ENCODE measurements at places on chromosomes 5 and 9.
A peak's percentile ranks its signal among the peaks of the same experiment; 100 is the strongest.

- no peak for DNase-seq
These were observed 61.5 kb downstream of the NR3C1 start for GRCh38 chr5:143341807-143342570.

DNA sequence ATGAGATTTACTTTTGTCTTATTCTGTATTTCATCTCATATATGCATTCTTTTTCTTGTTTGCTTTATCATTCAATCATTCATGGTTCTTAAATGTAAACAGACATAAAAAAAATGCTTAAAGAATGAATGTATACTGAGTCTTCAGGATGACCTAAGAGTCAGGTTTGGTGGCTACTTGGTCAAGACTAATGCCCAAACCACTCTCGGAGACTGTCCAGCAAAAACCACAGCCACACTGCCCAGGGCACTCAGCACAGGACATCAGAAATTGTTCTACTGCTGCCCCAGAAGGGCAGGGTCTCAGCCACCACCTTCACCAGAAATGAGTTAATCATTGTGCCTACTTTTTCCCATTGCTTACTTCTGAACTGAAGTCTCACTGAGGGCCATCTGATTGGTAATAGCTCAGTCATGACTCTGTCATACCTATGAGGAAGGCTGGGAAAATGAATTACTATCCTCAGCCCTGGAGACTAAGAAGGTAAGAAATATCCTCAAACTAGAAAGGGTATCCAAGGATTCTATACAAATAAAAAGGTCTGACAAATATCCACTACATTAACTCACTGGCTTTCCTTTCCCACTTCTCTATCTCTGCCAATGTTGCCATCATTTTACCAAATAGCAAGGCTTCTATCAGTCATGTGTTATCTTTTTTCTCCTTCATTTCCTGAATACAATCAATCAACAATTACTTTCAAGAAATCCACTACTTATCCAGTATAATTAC lies 236.1 kb downstream of the CETN3 start:
- no peak for DNase-seq

GRCh38 chr5:88702332-88702731 lies 180.7 kb downstream of the MEF2C start:
- DNase-seq: no peak

GRCh38 chr5:171450423-171451331 lies 31.2 kb downstream of the FGF18 start:
- peak; percentile 63 for DNase-seq

DNA sequence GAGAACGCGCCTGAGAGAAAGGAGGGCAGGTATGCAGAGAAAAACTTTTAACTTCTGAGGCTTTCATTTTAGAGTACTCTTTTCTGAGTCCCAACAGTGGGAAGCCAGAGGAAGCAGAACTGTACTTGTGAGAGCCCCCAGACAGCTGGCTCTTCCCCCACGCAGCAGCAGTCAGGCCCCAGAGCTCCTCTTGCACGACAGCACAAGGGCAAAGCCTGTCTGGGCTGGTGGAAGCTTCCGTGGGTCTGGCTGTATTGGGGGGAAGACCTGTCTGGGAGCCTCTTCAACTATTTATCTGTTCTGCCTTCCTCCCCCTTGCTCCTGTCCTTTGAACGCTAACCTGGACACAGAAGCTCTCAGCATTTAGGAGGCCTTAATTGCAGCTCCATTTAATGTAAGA lies 68.2 kb downstream of the THBS4 start:
- no peak for DNase-seq

GRCh38 chr9:108521063-108521590 lies 334.7 kb downstream of the ACTL7B start:
- DNase-seq: no peak

DNA sequence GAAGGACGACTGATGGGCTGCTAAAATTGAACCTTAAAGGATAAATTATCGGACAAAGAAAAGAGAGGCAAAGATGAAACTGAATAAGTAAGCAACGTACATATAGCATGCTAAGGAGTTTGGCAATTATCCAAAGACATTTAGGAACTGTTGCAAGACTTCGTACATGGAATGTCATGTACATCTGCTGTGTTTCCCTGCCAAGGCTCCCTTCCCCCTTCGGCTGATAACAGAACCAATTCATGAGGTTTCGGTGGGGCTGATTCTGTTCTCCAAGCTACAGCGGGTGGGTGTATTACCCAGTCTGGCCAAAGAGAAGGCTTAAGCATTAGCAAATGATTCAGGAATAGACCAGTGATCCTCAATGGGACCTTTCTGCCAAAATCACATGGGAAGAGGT lies 190.9 kb upstream of the FREM1 start:
- DNase-seq: no peak

GRCh38 chr9:98097836-98098235 lies 21.2 kb downstream of the TRIM14 start:
- peak; percentile 51 for DNase-seq

- no peak for DNase-seq
These were observed 303.8 kb upstream of the PRR16 start for GRCh38 chr5:120160124-120160895.

DNA sequence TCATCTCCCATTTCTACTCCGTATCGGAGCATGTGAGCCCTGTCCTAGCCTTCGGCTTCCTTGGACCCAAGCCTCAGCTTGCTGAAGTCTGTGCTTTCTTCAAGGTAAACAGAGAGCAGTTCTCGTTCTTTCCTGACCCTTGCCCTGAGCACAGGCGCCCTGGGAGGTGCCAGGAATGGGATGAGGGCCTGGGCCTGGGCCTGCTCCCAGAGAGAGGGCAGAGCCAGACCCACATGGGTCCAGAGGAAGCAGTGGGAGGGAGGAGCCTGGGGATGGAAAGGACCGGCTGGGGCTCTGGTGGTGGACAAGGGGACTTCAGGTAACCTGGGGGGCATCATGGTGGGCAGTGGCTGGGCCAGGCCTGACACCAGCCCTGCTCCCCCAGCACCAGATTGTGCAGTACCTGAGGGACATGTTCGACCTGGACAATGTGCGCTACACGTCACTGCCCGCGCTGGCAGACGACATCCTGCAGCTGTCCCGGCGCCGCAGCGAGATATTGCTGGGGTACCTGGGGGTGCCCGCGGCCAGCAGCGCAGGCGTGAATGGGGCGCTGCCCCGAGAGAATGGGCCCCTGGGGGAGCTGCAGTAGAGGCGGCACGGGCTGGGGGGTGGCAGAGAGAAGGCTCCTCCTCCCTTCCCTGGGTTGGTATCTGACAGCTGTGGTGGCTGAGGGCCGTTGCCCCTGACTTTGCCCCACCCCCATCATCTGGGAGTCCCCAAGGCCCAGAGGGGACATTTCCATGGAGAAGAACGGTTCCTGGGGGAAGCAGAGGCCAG lies 10.9 kb upstream of the DOLPP1 start:
- DNase-seq: peak; percentile 72

- no peak for DNase-seq
These were observed 24.5 kb upstream of the LTC4S start for GRCh38 chr5:179769271-179769670.

DNA sequence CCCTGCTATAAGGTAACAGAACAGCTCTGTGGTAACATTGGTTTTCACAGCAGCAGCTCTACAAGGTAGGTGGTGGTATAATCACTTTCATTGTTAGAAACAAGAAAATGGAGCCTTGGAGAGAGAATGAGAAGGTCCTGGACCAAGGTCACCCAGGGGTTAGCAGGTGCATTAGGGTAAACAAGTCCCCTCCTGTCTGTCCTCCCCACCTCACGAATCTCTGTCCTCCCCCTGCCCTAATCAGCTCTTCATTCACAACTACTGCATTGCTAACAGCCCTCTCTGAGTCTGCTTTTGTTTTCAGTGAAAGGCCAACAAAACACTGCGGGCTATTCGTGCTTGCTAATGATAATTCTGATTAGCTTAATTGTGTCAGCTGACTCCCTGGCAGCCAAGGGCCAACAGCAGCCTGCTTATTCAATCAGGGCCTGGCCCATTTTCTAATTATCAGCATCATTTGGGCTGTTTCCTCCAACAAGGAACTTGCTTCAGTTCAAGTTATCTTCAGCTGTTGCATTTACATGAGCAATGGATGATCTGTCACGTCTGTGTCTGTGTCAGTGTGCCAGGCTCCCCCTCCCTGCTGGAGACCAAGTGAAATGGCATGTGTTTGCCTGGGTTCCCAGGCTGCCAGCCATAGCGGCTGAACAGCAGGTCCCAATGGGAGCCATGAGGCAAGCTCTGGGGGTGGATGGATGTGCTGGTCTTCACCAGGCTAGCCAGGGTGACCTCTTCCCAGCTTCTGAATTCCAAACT lies 56.7 kb upstream of the EQTN start:
- DNase-seq: no peak

- no peak for DNase-seq
These were observed 105.0 kb downstream of the SEMA6A start for GRCh38 chr5:116469631-116470030.

- no peak for DNase-seq
These were observed 212.3 kb downstream of the DOCK8 start for GRCh38 chr9:426976-427375.

DNA sequence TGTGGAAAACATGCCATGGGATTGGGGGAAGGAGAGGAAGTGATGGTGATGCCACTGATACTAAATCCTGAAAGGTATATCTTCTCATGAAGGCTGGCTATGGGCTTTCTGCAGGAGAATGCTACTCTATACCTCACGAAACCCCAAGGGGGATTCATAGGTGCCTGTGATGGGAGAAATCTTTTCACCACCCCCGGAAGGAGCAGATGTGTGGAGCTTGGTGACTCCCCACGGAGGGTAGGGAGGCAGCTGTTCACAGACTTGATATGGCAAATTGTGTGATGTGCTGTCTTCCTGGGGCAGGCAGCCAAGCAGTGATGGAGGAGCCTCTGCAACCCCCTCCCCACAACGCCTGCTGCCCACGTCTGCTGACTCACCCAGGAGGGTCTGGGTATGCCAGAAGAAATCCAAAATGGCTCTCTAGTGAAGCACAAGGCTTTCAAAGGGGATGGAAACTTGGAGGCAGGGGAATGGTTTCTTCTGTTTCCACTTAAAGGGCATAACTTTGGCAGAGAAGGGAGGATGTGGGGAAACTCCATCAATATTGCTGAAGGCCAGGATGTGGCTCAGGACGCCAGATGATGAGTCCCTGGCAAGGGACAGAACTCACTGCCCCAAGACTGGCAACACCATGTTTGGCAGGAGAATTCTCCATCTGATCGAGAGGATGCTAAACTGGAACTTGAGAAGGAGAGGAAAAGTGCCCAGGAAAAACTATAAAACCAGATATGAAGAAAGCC lies 188.3 kb downstream of the GABBR2 start:
- no peak for DNase-seq

- peak; percentile 95 for DNase-seq
These were observed 6.4 kb downstream of the SLC34A1 start for GRCh38 chr5:177390363-177391300.

GRCh38 chr5:14295610-14296009 lies 152.5 kb downstream of the TRIO start:
- no peak for DNase-seq

DNA sequence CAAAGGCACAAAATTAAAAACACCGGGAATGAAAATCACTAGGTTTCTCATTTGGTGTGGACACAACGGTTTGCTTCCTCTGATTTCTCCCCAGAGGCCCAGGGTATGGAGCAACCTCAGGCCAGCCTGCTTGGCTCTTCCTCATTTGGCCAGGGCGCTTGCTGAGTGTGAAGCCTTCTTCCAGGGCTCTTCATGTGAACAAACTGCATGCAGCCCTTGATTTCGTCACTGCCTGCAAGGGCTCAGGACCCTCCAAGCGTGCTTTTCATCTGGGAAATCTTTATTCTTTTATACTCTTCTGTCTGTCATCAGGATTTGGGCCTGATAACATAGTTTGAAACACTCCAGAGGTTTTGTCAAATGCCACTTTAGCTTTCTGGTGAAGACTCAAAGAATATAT lies 122.6 kb upstream of the KLF4 start:
- DNase-seq: peak; percentile 69

- DNase-seq: no peak
These were observed 260.8 kb downstream of the AUH start for GRCh38 chr9:91100878-91101450.

DNA sequence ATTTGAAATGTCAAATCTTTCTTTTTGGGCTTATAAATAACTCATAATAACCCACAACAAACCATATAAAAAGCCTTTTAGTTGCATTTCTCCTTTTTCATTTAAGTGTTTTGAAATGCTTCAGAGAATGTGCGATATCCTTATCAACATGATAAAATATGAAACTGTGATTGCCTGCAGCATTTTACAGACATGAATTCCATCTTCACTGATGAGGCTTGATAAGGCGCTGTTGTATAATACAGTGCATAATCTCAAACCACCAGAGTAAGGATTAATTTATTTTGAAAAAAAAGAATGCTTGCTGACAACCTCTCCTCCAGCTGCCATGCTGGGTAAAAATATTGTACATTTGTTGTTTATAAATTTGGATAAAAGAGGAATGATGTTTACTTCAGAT lies 216.8 kb downstream of the PBX3 start:
- DNase-seq: no peak

DNA sequence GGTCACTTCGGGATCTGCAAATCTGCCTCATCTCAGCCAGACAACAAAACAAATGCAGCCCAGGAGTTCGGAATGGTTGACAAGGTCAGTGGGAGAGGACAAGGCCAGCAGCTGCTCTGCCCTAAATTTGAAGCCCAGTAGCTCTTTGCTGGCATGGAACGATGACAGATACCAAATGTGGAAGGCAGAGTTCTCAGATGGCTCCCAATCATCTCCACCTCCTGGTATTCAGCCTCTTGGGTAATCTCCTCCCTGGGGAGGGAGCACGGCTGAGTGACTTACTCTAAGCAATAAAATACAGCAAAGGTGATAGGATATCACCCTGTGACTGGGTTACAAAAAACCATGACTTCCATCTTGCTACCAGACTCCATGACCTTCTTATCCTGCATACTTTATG lies 172.8 kb downstream of the ENTREP1 start:
- no peak for DNase-seq

GRCh38 chr5:34656700-34657273 lies 659 bp downstream of the RAI14 start:
- DNase-seq: no peak

- no peak for DNase-seq
These were observed 15.8 kb upstream of the TIFAB start for GRCh38 chr5:135467871-135468485.

GRCh38 chr5:91026466-91026865 lies 356.7 kb downstream of the ARRDC3 start:
- DNase-seq: no peak

DNA sequence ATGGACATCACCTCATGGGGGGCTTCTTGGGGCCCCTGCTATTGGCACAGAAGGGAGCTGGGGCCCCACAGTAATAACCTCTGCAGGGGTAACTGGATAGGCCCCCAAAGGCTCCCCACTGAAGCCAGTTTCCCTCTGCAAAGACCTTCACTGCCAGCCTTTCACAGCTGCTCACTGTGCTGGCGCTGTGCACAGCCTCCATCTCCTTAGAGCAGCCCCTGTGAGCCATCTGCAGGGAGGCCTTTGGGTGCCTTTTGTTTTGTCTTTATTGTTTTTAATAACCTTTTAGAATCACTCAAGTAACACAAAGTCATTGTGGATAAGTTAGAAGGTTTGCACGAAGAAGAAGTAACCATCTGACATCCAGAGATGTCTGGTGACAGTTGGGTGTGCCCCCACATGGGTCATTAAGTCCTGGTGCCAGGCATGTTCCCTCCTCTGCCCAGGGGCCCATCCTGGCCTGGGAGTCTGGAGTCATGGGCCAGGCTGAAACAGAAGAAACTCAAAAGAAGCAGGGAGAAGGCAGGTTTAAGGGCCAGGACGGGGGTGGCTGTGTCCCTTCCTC lies 42.7 kb downstream of the NCS1 start:
- no peak for DNase-seq

GRCh38 chr5:14353726-14354474 lies 210.8 kb downstream of the TRIO start:
- DNase-seq: no peak

All from Peyer's patch (tissue), 4 donors.